ENCODE measurements at places on chromosomes 1 and 21. TPM values are rescaled to one million over a fixed set of nuclear protein-coding genes. Genes with fewer than 3 reads are reported as not detected.

Gene ATPAF1
- total RNA-seq = 42.6 TPM

Gene TMEM52
- 1.3 TPM for total RNA-seq

Gene PIGM
- 9.7 TPM for total RNA-seq

Gene LINGO4
- total RNA-seq = not detected

Gene CENPF
- 30.0 TPM for total RNA-seq

Gene BSND
- total RNA-seq = not detected

Gene CDCA8
- 1.9 TPM for total RNA-seq

Gene OVAAL
- not detected for total RNA-seq

Gene CYP2J2
- total RNA-seq = 0.94 TPM

Gene ATP1A2
- 61.7 TPM for total RNA-seq

Gene TAS1R1
- not detected for total RNA-seq

Gene TMIGD3
- total RNA-seq = 1.3 TPM

Gene HOOK1
- total RNA-seq = 13.8 TPM

Gene ANKRD34A
- 2.5 TPM for total RNA-seq

Gene SPATA45
- not detected for total RNA-seq

Gene MAN1C1
- 14.7 TPM for total RNA-seq

Gene SPATA46
- not detected for total RNA-seq

Gene LMOD1
- 0.31 TPM for total RNA-seq

Gene P3H1
- 21.9 TPM for total RNA-seq

Gene NMNAT2
- 73.2 TPM for total RNA-seq

Gene NPPB
- total RNA-seq = not detected

Gene RBP7
- not detected for total RNA-seq

Gene TEKT2
- total RNA-seq = 23.8 TPM

Gene ERG
- total RNA-seq = 2.5 TPM

Gene SPATA17
- total RNA-seq = 3.1 TPM

Gene TTLL7
- total RNA-seq = 287 TPM

Gene CDC73
- total RNA-seq = 58.5 TPM

Gene UBXN10
- 2.5 TPM for total RNA-seq

Gene PEAR1
- 0.94 TPM for total RNA-seq

Gene LRRC71
- total RNA-seq = not detected

Gene FAAH
- total RNA-seq = 36.0 TPM

Gene CRP
- not detected for total RNA-seq

Gene DISP1
- 21.0 TPM for total RNA-seq

Gene COL24A1
- 1.6 TPM for total RNA-seq

Gene NFIA
- 84.5 TPM for total RNA-seq

Gene COQ8A
- total RNA-seq = 20.3 TPM

Gene CD53
- total RNA-seq = 7.2 TPM

Gene EXO1
- total RNA-seq = 5.0 TPM

Gene CNST
- 34.7 TPM for total RNA-seq

Gene TCHH
- under 0.01 TPM for total RNA-seq

Gene LCE7A
- total RNA-seq = not detected

Gene KRTAP19-6
- total RNA-seq = not detected
